HFFc6 (cell line): ENCODE measurements at places on chromosomes 6 and 20. TPM values are rescaled to one million over a fixed set of nuclear protein-coding genes. Genes with fewer than 3 reads are reported as not detected.

The CST3 gene
- 228 to 296 TPM (median 290 TPM) in 3 replicates for total RNA-seq

The FAM209A gene
- not detected in 2 replicates for total RNA-seq

The ANGPT4 gene
- not detected in 3 replicates for total RNA-seq

The TMEM217 gene
- 1.6 to 1.9 TPM (median 1.7 TPM) in 3 replicates for total RNA-seq

The LGSN gene
- not detected in 3 replicates for total RNA-seq

The PRDM13 gene
- total RNA-seq: not detected in 2 replicates

The SAMD3 gene
- 0.95 to 2.4 TPM (median 1.1 TPM) in 3 replicates for total RNA-seq
